SJSA1 (cell line): ENCODE measurements at places on chromosomes 6 and 20. TPM values are rescaled to one million over a fixed set of nuclear protein-coding genes. Genes with fewer than 3 reads are reported as not detected.

DNA sequence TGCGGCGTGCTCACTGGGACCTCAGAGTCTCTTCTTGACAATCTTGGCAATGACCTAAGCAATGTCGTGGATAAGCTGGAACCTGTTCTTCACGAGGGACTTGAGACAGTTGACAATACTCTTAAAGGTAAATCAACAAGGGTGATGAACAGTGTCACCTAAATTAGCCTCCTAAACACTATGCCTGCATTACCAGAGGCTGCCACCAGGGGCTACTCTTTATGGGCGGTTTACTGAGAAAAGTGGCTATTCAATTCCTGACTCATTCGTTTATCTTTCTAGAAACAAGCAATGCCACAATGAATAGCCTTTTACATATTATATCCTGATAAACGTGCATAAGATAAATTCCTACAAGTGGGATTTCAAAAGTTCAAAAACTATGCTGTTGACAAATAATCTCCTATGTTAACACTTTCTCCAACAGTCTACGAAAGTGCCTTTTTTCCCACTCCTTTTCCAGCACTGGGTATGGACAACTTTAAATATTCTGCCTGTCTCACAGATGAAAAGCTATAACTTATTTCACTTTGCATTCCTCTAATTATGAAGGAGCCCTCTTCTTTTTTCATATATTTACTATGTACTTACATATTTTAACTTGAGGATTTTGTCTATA is 1.3 kb downstream of the BPIFA2 start:
- DNase-seq, result no peak

GRCh38 chr6:150427037-150427602 is 58.3 kb downstream of the IYD start:
- DNase-seq, result no peak

- no peak for DNase-seq
Observed at GRCh38 chr6:21713481-21713880, 119.9 kb downstream of the SOX4 start.

The RCAN2 gene
- 19.6 and 20.8 TPM in 2 replicates for total RNA-seq

The CAPN11 gene
- total RNA-seq, result not detected in 2 replicates

The PRDM13 gene
- total RNA-seq, result not detected in 2 replicates

- DNase-seq, result no peak
Observed at GRCh38 chr6:11460837-11461661, 76.5 kb upstream of the TMEM170B start.

- DNase-seq, result no peak
Observed at GRCh38 chr6:56760842-56761241, 118.2 kb upstream of the DST start.

DNA sequence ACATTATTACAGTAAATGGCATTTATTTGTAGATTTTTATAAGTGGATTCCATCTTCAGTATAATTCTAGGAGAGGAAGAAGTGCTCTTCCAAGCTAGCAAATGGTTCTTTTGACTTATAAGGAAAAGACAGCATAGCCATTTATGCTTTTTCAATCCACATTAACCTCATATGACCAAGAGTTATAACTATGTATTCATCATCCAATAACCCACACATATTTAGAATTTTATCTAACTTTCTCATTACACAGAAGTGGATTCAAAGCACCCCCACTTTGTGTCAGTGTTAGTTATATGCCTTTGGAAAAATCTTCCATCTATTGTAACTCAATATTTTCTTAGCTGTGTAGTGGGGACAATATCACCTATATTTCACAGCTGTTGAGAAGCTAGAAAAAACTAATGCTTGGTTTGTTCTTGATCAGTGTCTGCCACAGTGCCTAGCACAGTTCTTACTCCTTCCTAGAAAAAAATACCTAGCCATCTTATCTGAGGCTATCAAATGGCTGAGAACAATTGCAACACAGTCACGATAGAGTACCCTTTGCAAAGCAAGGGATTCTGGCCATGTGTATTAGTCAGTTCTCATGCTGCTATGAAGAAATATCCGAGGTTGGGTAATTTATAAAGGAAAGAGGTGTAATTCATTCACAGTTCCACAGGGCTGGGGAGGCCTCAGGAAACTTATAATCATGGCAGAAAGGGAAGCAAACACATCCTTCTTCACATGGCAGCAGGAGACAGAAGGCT is 986.3 kb downstream of the TFAP2A start:
- no peak for DNase-seq

- no peak for DNase-seq
Observed at GRCh38 chr6:125748406-125749172, 843 bp upstream of the HEY2 start.

GRCh38 chr20:23159256-23159946 is 73.3 kb upstream of the CD93 start:
- DNase-seq, result no peak

The EEF1A1 gene
- total RNA-seq, result 11,857 and 11,916 TPM in 2 replicates

GRCh38 chr20:11053310-11053709 is 379.5 kb upstream of the JAG1 start:
- DNase-seq, result no peak

DNA sequence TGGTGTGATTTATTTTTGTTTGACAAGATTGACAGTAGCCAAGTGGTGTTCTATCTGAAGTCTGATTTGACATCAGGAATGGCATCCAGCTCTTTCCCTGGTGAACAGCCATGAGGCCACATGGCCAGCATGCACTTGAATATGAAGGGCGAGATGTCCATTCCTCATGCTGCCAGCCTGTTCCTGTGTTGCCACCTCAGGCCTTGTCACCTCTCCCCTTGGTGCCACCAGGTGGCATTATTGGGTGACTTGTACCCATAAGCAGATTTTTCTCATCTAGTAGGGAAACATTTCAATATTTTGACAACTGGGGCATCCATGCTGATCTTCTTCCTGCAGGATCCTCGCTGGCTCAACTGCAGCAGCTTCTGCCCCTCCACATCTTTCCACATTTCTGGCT is 199.1 kb downstream of the ERMARD start:
- DNase-seq, result no peak

DNA sequence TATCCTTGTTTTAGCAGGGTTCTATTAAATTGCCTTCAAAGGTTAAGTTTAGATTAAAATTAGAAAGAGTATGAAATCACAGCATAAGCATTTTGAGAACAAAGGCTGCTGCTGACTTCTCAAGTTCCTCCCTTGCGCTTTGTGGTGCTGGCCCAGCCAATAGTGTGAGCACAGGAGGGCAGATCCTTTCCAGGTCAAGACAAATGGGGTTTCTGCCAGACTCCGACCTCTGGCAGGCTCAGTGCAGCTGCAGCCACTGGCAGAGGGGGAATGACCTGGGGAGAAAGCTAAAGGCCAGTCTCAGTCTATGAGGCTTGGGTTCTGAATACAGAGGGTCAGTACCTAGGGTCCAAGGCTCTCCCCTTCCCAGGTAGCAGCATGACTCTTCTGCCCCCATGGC is 27.0 kb downstream of the CLIC5 start:
- no peak for DNase-seq

The FERMT1 gene
- total RNA-seq, result 0.13 TPM in 1 of 2 replicates, not detected in the other

The HTR1E gene
- not detected in 2 replicates for total RNA-seq

GRCh38 chr6:128206610-128207426 is 306.0 kb upstream of the THEMIS start:
- no peak for DNase-seq

The GPR6 gene
- not detected in 2 replicates for total RNA-seq

DNA sequence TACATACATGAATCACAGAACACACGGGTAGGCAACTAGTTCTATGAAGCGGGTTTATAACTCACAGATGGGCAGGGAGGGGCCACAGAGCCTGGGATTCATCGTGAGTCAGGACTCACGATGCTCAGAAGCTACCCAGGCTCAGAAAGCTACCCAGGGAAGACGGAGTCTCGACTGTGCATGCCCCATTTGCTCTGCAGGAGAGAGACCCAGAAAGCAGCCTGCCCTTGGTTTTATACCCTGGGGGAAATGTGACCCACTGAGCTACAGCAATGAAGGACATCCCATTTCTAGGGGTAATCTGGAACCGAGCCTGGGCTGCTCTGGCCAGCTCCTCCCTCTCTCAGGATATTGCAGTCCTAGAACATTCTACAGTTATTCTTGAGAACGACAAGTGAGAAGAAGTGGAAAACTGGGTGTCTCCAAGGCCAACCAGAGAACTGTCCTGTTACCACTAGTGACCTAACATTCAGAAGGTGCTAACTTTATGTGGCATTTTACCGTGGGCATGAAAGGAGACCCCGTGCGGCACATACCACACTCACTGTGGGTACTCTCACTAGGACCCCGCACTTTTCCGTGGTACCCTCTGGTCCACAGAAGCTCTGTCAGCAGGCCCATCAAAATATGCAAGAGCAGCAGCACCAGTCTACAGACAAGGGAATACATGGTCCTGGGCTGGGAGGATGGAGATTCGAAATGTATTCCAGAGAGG is 201.9 kb upstream of the PMEPA1 start:
- no peak for DNase-seq

The UST gene
- 6.7 and 7.6 TPM in 2 replicates for total RNA-seq

GRCh38 chr20:36591854-36592641 is 13.5 kb upstream of the RAB5IF start:
- DNase-seq, result no peak

The RBPJL gene
- total RNA-seq, result not detected in 2 replicates

The SEMG1 gene
- total RNA-seq, result not detected in 2 replicates

DNA sequence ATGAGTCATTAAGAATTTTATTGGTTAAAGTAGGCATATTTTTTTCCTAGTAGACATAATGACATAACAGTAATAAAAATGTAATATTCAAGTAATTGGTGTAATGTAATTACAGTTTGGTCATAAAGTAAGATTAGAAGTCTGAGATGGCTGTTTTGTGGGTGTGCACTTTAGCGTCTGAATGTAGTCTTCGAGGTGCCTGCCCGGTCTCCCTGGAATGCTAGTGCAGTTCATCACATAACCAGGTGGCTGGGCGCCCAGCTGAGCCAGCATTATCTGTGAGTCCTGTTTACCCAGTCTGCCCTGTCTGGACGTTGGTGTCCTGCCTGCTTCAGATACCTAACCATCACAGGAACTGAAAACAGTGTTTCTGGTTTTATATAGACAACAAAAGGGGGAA is 419.1 kb downstream of the CDC5L start:
- DNase-seq, result no peak

DNA sequence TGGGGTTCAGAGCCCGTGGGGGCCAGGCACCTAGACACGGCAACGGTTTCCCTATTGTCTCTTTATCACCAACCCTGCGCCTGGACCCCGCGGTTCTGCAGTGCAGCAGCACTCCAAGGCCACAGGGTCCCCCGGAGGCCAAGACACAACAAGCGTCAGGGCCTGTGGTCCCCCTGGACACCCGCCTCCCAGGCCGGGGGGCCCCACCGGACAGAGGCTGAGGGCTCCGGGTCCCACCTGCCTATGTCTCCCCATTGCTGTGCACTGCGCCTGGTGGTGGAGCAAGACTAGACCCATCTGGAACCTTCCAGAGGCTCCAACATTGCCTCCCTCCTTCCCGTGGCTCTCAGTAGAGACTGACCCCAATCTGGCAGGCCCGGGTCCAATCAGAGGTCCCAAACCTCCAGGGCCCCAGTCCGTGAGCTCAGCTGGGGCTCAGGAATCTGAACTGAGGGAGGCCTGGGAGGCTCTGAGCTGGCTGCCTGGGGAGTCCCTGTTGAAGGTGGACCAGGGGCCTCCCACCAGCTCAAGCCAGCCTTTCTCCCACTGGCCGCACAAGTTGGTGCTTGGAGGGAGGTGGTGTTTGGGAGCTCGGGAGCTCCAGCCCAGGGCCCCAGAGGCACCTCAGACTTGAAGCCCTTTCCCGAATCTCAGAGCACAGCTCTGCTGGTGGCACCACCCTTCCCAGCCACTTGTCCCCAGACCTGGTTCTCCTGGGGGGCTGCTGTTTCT is 8.8 kb downstream of the GATA5 start:
- DNase-seq, result no peak

DNA sequence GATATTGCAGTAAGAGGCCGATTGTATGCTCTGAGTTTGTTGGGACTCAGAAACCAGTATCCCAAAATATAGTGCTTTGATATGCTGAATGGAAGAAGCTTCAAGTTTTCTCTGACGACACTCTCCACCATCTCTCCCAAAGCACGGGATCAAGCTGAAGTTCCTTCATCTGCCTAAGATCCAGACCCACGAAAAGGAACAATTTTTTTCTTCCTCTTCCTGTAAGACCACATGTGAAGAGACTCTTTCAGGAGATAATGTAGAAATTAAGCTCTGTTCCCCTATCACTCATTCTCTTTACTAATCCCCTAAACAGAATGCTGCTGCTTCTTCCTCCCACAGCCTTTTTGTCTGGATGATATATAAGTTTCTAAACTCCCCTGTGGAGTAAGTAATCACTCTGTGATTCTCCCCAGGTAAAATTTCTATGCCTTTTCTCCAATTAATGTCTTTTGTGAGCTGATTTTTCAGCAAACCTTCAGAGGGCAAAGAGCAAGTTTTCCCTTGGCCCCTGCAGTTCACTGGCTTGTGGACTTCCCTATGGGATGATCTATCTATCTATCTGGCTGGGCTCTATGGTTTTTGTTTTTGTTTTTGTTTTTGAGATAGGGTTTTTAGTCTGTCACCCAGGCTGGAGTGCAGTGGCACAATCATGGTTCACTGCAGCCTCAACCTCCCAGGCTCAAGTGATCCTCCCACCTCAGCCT is 13.5 kb upstream of the PNRC1 start:
- no peak for DNase-seq

GRCh38 chr6:89162047-89162371 is 16.2 kb downstream of the PM20D2 start:
- DNase-seq, result no peak

- DNase-seq, result no peak
Observed at GRCh38 chr6:10381133-10381829, 33.6 kb downstream of the TFAP2A start.

- no peak for DNase-seq
Observed at GRCh38 chr20:33304046-33304445, 21.0 kb downstream of the BPIFB1 start.

The SNAI1 gene
- total RNA-seq, result 11.4 and 24.2 TPM in 2 replicates

The SLC2A4RG gene
- total RNA-seq, result 66.9 and 95.6 TPM in 2 replicates

GRCh38 chr6:158031381-158032353 is 50.0 kb downstream of the SYNJ2 start:
- DNase-seq, result peak; percentile 89

DNA sequence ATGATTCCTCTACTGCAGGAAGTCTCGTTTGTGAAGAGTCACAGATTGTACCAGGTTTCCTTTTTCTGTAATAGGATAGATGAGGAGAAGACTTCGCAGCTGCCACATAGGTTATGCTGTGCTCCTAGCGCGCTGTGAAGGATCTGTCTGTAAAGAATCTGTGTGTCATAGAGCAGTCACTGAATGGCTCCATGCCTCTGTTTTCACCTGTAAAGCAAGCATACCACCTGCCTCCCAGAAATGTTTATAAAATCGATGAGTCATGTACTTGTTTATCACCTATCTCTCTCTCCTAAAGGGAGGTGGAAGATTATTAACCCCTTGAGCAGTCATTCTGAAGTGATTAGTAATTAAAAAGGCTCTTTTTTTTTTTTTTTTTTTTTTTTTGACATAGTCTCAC is 86.6 kb downstream of the TFAP2B start:
- DNase-seq, result no peak

- no peak for DNase-seq
Observed at GRCh38 chr6:124723671-124724070, 238.6 kb upstream of the RNF217 start.

DNA sequence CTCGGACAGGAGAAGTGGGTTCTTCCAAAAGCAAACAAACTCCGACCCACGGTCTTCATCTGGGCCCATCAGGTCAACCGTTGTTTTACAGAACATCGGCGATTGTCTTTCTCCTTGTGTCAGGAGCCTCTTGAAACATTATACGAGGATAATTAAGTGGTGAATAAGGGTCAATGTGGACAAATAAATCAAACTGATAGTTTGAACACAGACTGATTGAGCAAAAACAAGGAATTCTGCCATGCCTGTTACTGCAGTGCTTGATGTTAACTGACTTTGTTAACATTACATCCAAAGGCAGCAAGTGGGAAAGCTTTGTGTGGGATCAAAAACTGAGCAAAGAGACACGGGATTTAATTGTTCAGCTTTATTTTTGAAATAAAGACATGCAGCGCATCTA is 101.1 kb upstream of the IFNGR1 start:
- DNase-seq, result no peak
